ENCODE measurements at places on chromosomes 6 and 20.

DNA sequence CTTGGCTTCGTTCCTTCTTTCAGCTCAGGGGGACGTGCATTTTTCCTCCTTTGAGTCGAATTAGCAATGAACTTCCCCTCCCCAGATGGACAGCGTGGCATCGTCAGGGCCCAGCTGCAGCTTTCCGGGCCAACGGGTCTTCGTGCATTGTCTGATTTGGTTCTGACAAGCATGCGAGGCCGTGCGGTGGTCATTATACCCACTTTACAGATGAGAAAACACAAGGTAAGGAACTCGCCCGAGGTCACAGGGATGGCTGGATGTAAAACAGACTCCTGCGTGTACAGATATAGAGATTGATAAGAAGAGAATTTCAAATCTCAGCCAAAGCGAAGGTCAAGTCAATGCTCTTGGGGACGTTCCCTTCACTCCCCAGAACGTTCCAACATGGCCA is 187.6 kb upstream of the SULF2 start:
- DNase-seq: no peak

GRCh38 chr20:3208786-3209256 is 477 bp upstream of the ITPA start:
- DNase-seq: no peak

DNA sequence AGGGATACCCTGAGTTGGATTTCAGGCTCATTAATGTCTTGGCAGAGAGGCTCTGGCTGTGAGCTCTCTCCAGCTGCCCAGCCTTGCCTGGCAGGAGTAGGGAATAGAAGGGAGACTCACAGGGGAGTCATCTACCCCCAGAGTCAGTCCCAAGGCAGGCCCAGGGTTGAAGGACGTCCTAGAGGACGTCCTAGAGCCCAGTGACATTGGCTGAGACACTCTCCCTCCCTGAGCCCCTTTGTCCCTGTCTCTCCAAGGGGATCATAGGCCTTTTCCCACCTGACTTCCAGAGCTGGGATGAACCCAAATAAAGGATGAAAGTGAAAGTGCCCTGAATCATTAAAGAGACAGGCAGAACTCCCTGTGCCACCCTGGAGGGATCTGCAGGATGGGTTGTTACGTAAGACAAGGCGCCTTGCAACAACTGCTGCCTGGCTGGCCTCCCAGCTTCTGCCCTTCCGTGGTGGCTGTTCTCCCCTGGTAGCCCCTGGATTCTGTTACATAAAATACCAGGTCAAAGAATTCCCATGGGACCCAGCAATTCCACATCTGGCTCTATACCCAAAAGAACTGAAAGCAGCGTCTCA is 53.6 kb upstream of the SIRPA start:
- no peak for DNase-seq

GRCh38 chr6:144094731-144095133 is 641 bp downstream of the SF3B5 start:
- peak; percentile 39 for DNase-seq

- no peak for DNase-seq
Observed at GRCh38 chr6:162363757-162364156, 363.8 kb downstream of the PRKN start.

GRCh38 chr20:7159903-7160302 is 392.4 kb downstream of the BMP2 start:
- DNase-seq: no peak

Measured in NCI-H524 (cell line).